ENCODE measurements at places on chromosomes 7 and 10.
A peak's percentile ranks its signal among the peaks of the same experiment; 100 is the strongest.

DNA sequence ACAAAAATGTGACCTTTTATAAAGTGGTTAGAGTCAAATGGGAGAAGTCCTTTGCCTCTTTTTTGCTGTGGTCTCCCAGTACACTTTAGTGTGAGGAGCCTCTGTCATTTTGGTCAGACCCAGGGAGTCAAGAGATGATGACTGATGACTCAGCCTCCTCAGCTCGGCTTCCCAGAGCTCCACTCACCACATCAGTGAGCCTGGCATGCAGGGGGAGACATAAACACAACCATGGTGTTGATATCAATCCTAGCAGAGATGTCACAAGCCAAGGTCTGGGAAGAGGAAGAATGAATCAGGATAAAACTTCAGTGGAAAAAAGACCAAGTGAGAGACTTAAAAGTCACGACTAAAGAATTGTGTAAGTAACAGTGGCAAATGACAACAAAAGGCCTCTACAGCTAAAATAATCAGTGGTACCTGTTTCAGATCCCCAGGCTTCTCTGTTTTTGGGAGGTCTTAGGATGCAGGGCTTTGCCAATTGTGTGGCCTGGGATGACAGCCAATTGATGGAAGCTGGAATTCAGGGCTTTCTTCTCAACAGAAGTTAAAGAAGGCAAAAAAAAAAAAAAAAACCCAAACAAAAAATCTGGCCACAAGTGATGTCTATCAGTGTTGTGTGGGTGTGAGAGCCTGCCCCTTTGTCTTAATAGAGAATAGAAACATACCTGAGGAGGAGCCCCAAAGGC lies 50.2 kb downstream of the TFAM start:
- peak; percentile 99 for DNase-seq

GRCh38 chr10:10053051-10053450 lies 964.6 kb upstream of the CELF2 start:
- DNase-seq = no peak

- peak; percentile 92 for DNase-seq
Observed at GRCh38 chr7:46932676-46933424, 649.1 kb downstream of the TNS3 start.

- no peak for DNase-seq
Observed at GRCh38 chr10:4532976-4533375, 293.0 kb upstream of the AKR1E2 start.

- DNase-seq = no peak
Observed at GRCh38 chr7:156162451-156162850, 350.2 kb upstream of the SHH start.

DNA sequence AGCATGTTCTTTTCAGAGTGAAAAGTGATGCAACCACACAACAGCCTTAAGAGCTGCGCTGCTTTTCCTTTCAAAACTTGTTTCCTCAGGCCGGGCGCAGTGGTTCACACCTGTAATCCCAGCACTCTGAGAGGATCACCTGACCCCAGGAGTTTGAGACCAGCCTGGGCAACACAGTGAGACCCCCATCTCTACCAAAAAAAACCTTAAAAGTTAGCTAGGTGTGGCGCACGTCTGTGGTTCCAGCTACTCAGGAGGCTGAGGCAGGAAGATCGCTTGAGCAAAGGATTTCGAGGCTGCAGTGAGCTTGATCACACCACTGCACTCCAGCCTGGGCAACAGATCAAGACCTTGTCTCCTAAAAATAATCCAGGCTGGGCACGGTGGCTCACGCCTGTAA lies 2.0 kb downstream of the COX19 start:
- no peak for DNase-seq
